Non-pigmented ciliary epithelial cell (primary cell): ENCODE measurements at places on chromosomes 6 and 20.

GRCh38 chr6:1310628-1311399 lies 1.1 kb upstream of the FOXQ1 start:
- no peak for DNase-seq

GRCh38 chr6:20542927-20543602 lies 8.8 kb downstream of the CDKAL1 start:
- peak; percentile 52 for DNase-seq

- no peak for DNase-seq
These were observed 112.1 kb downstream of the TOX2 start for GRCh38 chr20:44026647-44027342.

GRCh38 chr6:144475411-144475810 lies 190.3 kb downstream of the UTRN start:
- DNase-seq: no peak

DNA sequence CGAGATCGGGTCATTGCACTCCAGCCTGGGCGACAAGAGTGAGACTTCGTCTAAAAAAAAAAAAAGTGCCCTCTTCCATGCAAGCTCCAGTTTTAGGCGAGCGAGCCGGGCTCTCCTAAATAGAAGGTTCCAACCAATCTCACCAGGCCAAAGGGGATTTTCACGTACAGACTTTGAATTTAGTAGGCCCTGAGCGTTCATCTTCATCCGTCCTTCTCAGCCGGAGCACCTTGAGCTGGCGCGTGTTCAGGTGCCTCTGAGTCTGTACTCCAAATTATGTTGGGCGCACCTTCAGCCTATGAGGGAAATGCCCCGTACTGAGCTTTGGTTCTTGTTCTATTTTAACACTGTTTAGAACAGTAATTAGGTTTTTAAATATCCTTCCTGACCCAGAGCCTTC lies 817 bp upstream of the TAP2 start:
- no peak for DNase-seq

DNA sequence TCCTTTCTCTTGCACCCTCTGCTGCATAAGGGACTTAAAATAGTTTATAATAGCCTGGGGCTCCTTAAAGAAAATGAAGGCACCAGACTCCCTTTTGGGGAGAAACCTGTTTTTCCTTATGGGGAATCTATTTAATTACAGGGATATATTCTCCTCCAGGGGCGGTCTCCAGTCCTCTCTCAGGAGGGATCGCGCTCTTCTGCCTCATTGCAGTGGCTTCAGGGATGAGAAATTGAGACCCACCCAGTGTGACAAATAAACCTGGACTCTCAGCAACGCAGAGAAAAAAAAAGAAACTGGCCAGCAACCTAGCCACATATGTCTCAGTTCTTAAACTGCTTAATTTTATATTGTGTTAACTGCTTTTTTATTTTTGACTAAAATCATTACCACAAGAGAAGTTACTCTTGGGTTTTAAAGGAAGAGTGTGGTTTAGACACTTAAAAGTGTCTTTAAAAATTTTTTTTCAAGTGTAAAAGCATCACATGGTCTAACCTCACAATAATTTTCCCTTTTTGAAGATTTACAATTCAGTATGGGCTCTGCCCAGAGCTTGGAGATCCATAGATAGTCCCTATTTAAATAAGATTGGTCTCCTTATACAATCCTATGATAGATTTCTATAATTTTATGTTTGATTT lies 11.7 kb upstream of the GOPC start:
- no peak for DNase-seq

GRCh38 chr6:117906958-117907600 lies at the start of gene SLC35F1:
TSS of gene SLC35F1 (plus strand) at chr6:117907264.
- no peak for DNase-seq

DNA sequence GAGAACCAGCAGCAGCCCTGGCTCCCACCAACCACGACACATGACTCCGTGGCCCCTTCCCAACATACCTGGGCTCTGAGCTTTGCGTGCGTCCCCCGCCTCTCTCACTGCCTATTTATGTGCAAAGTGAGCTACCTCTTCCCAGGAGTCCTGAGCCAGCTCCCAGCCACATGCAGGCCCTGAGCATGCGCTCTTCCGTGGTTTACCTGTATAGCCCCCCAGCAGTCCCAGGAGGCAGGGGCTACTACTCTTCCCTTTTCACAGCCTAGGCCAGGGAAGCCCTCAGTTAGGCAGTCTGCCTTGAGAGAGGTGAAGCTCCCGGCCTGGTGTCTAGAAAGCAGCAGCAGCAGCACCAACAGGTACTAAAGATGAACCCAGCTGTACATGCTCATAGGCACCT lies 114.8 kb upstream of the CDYL start:
- no peak for DNase-seq

GRCh38 chr20:32681175-32682084 lies 7.7 kb upstream of the C20orf203 start:
- DNase-seq: no peak

- no peak for DNase-seq
These were observed 3.1 kb upstream of the LAMA5 start for GRCh38 chr20:62370115-62370806.

DNA sequence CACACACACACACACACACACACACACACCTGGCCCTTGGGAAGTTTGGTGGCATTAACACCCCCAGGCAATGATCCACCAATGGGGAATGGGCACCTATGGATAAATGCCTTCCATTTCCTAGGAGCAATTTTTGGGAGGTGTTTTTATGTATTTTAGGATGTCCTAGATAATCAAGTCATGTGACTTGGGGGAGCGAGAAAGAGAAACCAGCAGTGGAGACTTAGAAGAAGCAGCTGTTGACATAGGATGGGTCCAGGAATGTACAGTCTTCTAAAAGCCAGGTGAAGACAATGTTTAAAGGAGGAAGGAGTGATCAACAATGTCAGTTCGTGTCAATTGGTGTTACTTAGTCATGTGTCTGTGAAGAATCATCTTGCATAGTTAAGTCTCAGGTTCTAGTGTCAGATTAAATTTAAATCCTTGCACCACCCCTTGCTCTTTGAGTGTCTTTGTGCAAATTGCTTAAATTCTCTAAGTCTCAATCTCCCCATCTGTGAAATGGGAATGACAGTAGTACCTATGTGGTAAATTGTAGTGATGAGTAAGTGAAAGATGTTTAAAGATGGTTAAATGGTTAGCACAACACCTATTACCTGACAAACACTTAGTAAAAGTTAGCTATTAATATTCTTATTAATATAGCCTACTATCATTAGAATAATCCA lies 4.4 kb upstream of the SLC35B3 start:
- DNase-seq: no peak

DNA sequence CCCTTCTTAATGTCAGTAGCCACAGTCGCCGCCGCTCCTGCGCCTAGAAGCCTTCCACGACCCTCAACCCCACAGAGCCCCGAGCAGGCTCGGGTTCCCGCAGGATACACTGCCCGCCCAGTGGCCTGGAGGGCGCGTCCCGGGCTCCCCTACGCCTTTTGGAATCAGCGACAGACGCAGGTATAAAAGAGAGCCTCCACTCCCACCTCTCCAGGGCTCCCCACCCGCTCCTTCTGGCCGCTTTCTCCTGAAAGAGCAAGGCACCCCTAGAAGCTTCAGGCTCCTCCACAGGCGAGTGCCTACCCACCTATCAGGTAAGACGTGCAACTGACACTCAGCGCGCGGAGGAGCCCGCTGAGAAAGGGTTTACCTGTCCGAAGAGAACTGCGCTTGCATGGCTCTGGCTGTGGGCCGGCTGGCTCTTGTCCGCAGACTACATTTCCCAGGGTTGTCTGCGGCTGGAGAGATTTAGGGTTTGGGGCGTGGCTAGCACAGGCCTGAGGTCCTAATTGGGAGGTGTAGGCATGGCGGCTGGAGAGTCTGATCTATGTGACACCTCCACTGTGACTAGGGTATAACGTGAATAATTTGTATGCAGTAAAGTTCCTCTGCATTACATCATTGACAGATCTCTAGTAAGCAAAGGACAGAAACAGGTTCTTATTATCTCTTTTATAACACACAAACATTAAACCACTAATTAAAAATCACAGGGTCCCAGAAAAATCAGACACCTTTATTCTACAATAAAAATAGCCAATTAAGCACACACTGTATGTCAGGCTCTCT lies 13.5 kb upstream of the ZNF391 start:
- no peak for DNase-seq

DNA sequence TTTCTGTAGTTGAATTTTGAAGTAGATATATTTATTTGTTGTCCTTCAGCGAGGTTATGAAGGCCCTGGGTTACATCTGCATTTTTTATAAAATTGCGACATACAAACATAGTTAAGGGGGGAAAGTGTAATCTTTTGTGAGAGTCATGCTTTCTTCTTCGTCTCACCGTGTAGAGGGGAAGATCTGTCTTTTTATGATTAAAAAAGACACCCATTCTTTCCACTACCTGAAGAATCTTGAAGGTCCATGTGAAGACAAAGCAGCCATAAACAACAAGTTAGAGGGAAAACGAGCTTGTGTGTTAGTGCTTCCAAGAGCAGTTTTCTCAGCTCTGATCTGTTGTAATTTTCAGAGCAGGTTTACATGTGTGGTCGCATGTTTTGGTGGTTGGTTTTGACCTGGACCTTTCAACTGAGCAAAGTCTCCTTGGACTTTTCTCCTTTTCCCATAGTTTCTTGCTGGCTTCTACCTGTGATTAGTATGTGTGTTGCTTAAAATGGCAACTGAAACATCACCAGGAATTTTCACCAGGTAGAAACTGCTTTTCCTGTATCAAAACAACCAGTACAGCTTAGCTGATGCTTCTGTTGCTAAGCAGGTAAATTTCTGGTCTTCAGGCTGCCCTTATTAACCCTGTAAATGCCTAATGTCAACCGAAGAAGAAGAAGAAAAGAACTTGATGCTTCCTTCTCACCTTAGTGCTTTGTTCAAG lies 37.3 kb downstream of the RREB1 start:
- DNase-seq: no peak

DNA sequence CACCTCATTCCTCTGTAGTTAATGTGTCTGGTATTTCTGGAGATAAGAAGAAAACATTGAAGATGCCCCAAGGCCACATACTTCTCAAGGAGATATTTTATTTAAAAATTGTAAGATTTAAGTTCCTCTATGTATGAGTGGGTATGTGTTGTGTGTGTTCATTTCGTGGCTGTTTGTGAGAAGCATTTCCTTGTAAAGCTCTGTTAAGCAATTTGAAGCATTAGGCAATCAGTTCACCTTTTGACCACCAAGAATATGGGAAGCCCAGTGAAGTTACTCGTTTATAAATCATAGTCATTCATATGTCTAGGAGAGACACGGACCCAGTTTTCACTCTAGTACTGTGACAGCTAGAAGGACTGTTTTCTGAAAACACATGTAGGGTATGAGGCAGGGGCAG lies 717.6 kb upstream of the MAP3K7 start:
- DNase-seq: no peak

GRCh38 chr6:1424306-1424927 lies 35.0 kb downstream of the FOXF2 start:
- no peak for DNase-seq

GRCh38 chr6:22807261-22807660 lies 237.9 kb downstream of the HDGFL1 start:
- no peak for DNase-seq

- no peak for DNase-seq
These were observed 27.2 kb downstream of the CMTR1 start for GRCh38 chr6:37459981-37460800.

DNA sequence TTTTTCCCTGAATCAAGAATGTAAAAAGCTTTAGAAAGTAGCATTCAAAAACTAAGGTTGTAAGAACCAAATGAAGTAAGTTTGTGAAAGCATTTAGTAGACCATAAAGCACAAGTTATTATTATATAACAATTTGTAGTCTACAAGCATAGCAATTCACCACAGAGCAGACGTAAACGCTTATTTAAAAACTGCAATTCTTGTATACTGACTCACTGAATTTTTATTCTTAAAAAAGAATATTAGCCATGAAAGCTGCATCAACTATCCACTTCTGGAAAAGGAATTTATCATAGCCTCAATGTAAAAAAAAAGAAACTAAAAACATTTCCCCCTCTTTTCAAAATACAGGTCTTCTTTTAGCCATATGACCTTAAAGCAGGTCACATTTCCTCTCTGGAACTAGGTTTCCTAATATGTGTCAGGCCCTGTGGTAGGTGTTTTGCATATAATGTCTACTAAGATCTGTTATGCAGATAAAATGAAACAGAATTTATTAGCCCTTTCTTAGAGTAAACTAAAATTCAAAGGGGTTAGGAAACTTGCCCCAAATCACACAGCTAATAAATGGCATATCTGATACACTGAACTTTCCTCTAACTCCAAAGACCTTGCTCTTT lies 2.1 kb downstream of the MAP3K7 start:
- DNase-seq: peak; percentile 19

DNA sequence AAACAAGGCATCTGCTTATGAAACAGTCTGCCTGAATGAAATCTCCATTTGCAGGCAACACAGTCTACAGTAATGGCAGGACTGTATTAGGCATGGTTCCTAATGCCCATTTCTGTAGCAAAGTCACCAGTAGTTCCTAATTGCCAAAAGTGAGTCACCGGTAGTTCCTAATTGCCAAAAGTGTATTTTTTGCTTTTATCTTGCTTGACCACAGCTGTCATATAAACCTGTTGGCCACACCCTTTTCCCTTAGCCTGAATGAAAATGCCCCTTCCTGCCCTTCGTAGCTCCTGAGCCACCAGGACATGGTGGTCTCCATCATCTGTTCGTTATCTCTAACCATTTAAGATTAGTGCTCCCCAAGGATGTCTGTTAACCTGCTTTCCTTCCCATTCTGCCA lies 34.5 kb downstream of the MTHFD1L start:
- no peak for DNase-seq

GRCh38 chr20:38304845-38305447 lies 990 bp downstream of the BPI start:
- DNase-seq: no peak

GRCh38 chr6:89360415-89360999 lies 8.0 kb upstream of the UBE2J1 start:
- DNase-seq: no peak

- no peak for DNase-seq
These were observed 7.6 kb upstream of the OSBPL2 start for GRCh38 chr20:62230696-62231095.

GRCh38 chr20:21190869-21191268 lies 65.0 kb downstream of the KIZ start:
- DNase-seq: no peak

DNA sequence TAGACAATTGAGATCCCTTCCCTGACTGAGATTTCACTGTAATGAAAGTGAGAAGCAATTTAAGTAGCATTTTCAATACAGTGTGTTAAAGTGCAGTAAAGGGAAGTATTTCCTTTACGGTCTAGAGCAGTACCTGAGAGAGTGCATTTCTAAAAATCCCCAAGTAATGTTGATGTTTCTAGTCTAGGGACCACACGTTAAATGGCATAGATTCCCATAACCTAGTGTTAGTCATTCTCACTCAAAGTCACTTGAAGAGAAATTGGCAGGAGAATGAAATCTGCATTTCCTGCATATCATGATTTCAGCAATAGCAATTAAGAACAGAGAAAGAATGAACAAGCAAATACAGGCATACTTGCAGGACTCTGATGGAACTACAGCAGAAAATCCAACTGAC lies 67.9 kb downstream of the CGA start:
- no peak for DNase-seq

DNA sequence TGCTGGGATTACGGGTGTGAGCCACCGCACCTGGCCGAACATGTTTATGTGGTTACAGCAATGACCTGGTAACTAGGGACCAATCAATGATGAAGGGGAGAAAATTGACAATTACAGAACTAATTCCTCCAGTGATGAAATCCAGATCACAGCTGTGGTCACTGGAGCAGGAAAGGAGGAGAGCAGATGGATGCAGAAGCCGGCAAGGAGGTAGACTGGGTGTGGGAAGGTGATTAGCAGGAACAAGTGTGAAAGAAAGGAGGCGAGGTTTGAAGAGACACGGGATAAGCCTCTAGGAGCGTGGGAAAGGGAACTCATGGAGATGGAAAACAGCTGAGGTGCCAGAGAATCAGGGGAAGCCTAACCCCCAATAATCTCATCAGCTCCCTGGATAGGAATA lies 17.2 kb upstream of the SPAG4 start:
- DNase-seq: no peak

GRCh38 chr6:164427728-164428402 lies 881.5 kb downstream of the C6orf118 start:
- DNase-seq: no peak
